H9 (cell line): ENCODE measurements at places on chromosomes 12 and 14. TPM values are rescaled to one million over a fixed set of nuclear protein-coding genes. Genes with fewer than 3 reads are reported as not detected.

Gene CFAP73
- total RNA-seq, result not detected in 2 replicates

Gene NANOG
- 199 and 211 TPM in 2 replicates for total RNA-seq

Gene CD163
- total RNA-seq, result 0.07 and 0.09 TPM in 2 replicates

DNA sequence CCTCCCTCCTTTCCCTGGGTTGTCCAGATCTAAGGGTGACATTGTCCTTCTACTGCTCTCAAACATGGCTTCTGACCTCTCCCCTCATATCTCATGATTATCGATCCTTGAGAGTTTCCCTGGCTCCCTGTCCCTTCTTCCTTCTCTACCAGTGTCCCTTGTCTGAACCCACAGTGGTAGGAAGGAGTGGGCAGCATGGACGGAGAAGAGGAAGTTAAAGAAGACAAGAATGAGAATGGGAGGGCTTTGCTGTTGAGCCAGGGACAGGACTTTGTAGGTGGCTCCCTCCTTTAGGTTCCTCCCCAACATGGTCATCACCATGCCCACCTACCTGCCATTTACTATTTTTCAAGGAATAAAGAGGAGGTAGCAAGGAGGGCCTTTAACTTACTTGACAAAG lies 166.7 kb downstream of the TMEM117 start:
- H3K36me3 ChIP-seq, result no peaks in the 10 kb centered on the region; the same call in 2 of the 3 replicates
- H3K27me3 ChIP-seq, result no peaks in the 10 kb centered on the region
- no peak overlapping the region for H3K4me3 ChIP-seq
- no peaks in the 10 kb centered on the region for H3K4me1 ChIP-seq
- no peak overlapping the region for H3K27ac ChIP-seq
- DNase-seq, result no peak

DNA sequence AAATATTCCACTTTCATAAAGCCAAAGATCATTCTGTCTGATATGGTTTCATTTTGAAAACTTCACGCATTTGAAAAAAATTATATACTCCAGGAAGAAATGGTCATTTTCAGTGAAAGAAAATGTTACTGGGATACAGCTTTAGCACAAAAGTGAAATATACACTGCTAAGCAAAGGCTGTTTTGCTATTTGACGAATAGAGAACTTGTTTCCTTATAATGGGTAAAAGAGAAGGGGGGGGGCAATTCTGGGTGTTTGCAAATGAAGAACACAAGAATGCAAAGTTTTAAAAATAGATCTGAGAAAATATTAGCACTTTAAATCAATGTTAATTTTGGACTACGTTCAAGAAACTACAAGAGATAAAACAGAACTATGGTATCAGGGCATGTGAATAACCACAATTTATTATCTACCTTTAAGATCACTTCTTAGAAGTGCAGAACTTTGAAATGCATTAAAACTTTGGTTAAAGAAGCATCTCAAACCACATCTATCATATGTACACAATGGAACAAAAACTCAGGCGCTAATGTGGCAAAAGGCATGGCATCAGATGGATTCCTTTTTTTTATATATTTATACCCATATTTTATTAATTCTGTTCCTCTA lies 51.1 kb downstream of the EFCAB11 start:
- no peaks in the 10 kb centered on the region for H3K36me3 ChIP-seq
- H3K27ac ChIP-seq, result no peak overlapping the region
- no peaks in the 10 kb centered on the region for H3K4me1 ChIP-seq
- no peaks in the 10 kb centered on the region for H3K27me3 ChIP-seq
- no peak overlapping the region for H3K4me3 ChIP-seq
